Hypothalamus (tissue), 51 donors: ENCODE measurements at places on chromosomes 11 and 22.

GRCh38 chr22:33757802-33758483, 162.3 kb downstream of the LARGE1 start:
- no peak for DNase-seq

- peak; percentile 54 for DNase-seq
Measured at GRCh38 chr11:206526-207207, 532 bp downstream of the BET1L start.

DNA sequence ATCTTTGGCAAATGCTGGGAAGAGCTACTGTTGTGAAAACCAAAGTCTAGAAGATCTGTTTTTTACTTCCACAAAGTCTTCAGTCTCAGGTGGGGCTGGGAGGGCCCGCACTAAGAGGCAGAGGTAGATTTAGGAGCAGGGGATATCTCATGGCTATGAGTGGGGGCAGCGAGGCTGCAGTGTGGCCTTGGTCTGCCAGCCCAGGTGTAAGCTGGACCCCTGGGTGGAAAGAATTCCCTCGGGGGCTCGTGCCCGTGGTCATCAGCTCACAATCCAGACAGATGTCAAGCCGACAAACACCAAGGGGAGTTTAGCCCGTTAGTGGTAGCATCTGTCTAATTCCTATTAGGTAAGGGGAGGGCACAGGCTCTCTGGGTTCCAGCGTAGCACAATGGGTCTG, 9.0 kb downstream of the PKNOX2 start:
- no peak for DNase-seq

GRCh38 chr11:94802501-94802900, 34.3 kb downstream of the AMOTL1 start:
- DNase-seq, result no peak

- no peak for DNase-seq
Measured at GRCh38 chr22:39954584-39955055, 5.6 kb upstream of the TMA7B start.

- no peak for DNase-seq
Measured at GRCh38 chr11:21104641-21105040, 435.3 kb downstream of the NELL1 start.

- DNase-seq, result no peak
Measured at GRCh38 chr11:132361011-132361550, 990.7 kb downstream of the NTM start.

DNA sequence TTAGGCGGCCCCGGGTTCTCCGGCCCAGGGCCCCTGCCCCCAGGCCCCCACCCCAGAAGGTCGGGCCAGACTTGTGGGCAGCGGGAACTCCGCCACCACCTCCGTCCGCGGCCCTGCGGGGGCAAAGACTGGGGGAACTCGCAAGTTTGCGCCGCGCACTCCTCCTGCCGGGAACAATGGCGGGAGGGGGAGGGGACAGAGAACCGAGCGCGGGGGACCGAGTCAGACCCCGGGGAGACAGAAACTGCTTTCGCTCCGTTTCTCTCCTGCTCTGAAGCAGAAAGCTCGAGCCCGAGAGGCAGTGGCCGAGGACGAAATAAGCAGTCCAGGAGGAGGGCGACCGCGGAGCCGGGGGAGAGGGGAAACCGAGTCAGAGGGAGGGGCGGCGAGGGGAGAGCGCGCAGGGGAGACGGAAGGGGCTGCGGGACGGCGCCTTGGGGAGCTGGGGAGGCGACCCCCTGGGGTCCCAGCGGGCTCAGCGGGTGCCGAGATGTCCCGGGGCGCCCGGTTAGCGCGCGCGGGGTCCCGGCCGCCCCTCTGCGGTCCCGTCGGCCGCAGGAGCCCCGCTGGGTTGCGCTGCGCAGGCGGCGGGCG, 555 bp downstream of the TP53I11 start:
- no peak for DNase-seq

GRCh38 chr22:23750714-23751440, at the start of gene ZNF70:
Gene ZNF70 (minus strand): TSS chr22:23751112. CDS start chr22:23745140, 5,972 bp downstream.
- peak; percentile 81 for DNase-seq

DNA sequence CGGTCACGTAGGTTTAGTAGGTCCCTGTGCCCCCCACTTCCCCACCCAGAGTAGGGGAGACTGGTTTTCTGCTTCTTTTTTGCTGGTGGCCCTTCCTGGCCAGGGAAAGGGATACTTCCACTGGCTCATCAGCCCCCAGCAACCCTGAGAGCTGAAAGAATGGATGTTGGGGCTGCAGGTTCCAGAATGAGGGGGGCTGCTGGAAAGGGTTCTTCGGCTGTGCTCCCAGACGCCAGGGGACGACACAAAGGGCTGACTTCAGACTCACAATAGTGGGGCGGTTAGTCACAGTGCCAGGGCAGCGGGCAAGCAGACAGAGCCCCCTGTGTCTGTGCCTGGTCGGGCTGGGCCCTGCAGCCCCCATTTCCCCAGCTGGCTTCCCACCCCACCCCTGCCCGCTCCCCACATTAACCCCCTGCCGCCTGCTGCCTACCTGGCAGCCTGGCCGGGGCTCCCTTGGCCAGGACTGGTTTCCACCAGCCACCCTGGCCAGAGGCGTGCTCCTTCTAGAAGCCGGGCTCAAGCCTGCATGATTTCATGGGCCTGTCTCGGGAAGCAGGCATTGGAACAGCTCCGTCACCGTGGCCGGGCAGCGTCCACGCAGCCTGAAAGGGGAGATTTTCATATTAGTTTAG, 79.1 kb upstream of the WNT7B start:
- peak; percentile 64 for DNase-seq
